ENCODE measurements at places on chromosomes 11 and 22. TPM values are rescaled to one million over a fixed set of nuclear protein-coding genes. Genes with fewer than 3 reads are reported as not detected.

MN1 gene
- 3.2 TPM for total RNA-seq

GRCh38 chr11:30128269-30128932 lies 102.4 kb upstream of the FSHB start:
- peak; percentile 59 for DNase-seq

MTFP1 gene
- 16.3 TPM for total RNA-seq

SHISAL1 gene
- 2.4 TPM for total RNA-seq

DNA sequence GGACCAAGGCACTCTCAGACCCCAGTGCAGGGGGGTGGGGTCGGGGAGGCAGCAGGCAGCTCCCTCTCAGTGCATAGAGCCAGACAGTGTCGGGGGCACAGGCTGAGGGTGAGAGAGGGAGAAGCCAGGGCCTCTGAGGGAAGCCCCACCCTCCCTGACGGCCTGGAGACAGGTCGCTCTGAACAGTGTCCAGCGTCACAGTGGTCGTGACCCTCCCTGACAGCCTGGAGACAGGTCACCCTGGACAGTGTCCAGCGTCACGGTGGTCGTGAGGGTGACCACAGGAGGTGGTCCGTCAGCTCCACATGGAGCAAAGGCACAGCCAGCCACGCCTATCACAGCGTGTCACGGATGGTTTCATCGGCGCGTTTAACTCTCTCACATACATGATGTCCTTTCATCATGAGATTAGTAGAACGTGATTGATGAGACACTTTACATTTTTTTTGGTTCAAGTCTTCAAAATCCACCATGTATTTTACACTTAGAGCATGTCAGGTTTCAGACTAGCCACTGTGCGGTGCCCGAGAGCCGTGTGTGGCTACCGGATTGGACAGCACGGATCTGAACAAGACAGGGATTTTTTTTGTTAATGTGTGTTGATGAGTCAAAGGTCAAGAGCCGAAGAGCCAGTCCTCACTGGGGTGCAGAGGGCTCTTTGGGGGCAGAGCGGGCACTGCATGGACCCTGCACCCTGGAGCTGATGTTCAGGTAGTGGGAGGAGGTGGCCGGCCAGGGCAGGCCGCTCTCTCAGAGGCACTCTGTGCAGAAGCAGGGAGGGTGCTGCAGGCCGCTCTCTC lies 23.9 kb upstream of the PANX2 start:
- peak; percentile 68 for DNase-seq

All from hepatocyte (in vitro differentiated cells).